ENCODE measurements at places on chromosomes 1 and 21. TPM values are rescaled to one million over a fixed set of nuclear protein-coding genes. Genes with fewer than 3 reads are reported as not detected.

Gene KLF17
- total RNA-seq, result not detected

GRCh38 chr1:19844731-19845495, 29.8 kb upstream of the RNF186 start:
- DNase-seq, result no peak

DNA sequence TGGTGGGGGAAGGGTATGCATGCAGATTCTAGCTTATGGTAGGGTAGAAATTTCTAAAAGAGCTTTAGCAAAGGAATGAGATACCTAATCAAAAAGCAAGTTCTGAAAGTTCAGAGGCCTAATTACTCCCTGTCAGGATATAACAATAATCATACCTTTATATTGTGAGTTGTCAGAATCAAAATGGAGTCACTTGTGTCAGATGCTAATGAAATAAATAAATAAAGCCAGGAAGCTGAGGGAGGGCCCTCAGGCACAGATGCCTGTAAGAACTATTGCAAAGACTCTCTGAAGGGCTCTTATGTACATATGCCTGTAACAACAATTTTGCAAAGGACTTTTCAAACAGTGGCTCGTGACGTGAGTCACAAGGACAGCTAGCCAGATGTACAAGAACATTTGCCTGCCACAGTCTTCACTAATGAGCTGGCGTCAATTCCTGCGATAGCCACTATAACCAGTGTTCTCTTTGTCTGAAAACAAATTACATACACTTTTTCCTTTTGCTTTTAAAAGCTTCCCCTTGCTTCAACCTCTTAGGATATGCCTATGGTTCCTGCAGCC, 27.4 kb upstream of the DNASE2B start:
- no peak for DNase-seq

- no peak for DNase-seq
Measured at GRCh38 chr1:13951793-13952751, 252.1 kb downstream of the PRDM2 start.

DNA sequence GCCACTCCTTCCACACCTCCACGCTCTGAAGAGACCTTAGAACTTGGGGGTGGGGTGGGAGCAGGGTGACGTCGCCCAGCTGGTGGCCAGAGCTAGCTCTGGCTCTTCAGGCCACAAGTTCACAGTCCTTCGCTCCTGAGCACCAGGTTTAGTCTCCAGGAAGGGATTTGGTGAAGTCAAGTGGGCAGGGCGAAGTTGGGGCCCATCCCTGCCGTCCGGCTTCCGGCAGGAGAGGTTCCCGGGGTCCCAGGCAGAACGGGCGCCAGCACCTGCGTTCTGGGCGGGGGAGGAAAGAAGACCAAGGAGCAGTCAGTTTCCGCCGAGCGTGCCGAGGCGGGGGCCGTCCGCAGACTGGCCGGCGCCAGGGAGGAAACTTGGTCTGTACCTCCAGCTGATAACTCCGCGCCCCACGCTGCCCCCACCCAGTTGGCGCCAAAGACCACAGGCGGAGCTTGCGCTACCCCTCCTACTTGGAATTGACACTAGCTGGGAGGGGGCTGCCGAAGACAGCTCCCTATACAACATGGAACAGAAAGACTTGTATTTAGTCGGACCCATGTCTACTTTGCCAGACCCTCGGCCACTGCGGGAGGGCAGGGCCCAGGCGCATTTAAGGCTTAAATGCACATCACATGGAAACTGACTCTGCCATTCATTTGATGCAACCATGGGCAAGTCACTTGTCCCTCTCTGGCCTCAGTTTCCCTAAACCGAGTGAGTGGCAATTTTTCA, 995 bp downstream of the ID3 start:
- peak; percentile 76 for DNase-seq

DNA sequence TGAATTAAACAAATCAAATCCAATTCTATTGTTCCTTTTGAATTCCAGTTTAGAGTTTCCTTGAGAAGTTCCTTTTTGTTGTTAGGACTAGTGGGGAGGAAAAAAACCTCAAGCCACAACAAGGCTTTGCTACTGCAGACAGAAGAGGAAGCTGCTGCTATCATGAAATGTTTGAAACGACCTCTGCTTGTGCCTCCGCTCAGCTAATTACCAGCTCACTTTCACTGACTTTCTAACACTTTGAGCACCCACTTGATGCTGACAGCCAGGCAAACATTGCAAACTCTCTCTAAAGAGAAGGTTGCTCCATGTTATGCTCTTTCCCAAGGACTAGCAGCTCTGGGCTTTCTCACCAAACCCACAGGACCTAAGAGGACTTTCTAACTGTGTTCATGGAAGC, 203.9 kb upstream of the PROX1 start:
- DNase-seq, result no peak

DNA sequence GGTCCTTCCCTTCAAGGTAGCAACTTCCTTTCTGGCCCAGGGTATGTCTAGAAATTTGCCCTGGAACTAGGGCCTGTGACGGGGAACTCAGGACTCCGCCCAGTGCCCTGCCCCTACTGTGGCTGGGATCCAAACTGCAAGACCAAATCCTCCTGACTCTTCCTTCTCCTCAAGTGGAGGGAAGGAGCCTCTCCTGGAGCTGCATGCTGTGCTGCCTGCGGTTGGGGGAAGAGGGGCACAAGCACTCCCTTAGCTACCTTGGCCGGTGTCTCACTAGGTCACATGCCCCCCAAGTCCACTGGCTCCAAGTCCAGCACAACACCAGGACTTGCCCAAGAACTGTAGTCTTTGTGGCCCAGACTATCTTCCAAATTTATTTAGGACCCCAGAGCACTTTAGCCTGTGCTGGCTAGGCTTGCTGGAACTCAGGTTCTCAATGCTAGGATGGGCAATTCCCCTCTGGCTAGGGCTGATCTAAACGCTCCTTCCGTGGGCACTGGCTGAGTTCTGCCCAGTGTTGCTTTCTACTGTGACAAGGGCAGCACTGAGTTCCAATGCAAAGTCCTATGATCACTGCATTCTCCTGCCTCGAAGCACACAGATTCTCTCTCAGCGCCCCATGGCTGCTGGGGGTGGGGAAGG, 12.2 kb downstream of the ADSS2 start:
- DNase-seq, result no peak

DNA sequence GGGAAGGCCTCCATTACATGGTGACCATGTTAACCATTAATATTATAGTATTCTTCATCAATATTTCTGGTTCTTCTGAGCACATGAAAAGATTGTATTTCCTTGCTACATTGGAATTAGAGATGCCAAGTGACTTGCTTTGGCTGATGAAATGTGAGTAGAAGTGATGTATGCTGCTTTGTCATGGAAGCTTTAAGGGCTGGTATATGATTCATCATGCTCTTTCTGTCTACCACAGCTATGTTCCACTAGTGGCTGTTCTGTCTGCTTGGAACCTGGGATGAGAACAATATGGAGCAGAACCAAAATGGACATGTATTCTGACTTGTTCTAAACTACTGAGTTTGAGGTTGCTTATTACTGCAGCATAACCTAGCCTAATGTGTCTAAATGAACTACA, 163.3 kb downstream of the TM2D1 start:
- DNase-seq, result no peak

DNA sequence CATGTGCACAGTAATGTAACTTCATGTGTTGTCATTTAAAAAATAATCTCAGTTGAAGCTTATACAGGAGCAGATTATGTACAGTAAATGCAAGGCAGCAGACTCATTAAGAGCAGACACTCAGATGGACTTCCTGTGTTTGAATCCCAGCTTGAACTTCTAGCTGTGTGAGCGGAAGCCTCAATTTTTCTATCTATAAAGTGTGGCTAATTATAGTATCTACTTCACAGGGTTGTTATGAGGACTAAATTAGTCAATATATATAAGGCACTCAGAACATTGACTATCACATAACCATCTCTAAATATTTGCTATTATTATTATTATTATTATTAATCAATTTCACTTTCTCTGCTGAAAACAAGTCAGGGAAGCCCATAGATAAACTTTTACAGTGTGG, 141.6 kb downstream of the ZP4 start:
- DNase-seq, result no peak

DNA sequence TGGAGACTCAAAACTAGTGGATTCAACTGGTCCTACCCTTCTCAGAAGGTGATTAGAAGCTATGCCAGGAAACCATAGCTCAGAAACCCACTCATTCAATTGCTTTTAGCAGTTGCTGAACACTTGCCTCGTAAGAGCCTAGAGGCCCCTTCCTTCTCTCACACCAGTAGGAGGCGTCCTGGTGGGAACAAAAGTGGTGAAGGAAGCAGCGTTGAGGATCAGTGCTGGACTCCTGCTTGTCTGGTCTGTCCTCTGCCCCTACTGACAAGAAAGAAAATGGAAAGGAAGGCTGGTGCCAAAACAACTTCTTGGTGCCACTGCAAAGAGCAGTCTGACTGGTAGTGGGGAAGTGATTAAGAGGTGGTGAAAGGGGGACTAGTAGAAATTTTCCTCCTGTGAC, 269.7 kb downstream of the LMO4 start:
- no peak for DNase-seq

GRCh38 chr21:39193380-39193779, 10.1 kb upstream of the PSMG1 start:
- DNase-seq, result no peak
